Urinary bladder (tissue), 4 donors: ENCODE measurements at places on chromosomes 7 and 10. TPM values are rescaled to one million over a fixed set of nuclear protein-coding genes. Genes with fewer than 3 reads are reported as not detected.

DNA sequence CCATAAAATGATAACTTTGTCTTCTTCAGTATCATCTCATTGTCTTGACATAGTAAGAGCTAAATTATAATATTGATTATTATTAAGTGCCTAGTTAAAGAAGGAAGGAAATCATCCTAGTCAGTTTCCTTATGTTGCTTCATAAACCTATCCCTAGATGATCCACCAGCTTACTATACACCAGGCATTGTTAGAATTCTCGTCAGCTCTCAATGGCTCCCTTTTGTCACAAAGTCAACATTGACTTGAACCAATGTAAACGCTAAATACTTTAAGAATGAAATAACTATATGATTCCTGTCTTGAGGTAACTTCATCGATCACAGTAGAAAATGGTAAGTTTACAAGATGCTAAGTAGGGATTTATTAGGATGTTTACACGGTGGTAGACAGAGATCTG, 1162.9 kb downstream of the CNTNAP2 start:
- DNase-seq = no peak

- DNase-seq = no peak
Observed at GRCh38 chr10:22630234-22631174, 83.9 kb downstream of the PIP4K2A start.

- DNase-seq = no peak
Observed at GRCh38 chr7:51217804-51218203, 98.8 kb downstream of the COBL start.

GRCh38 chr10:103758294-103758681, 97.1 kb downstream of the SH3PXD2A start:
- DNase-seq = no peak

The BTRC gene
- 8.5 TPM for polyA plus RNA-seq

The MAPK8 gene
- 23.1 TPM for polyA plus RNA-seq
